Activated CD4-positive, alpha-beta T cell treated with anti-CD3 and anti-CD28 coated beads, Interleukin-2, amount 50 U/mL, for 16 hours (primary cell): ENCODE measurements at places on chromosomes 16 and 17.

GRCh38 chr16:27174007-27174406 is 29.3 kb upstream of the KDM8 start:
- DNase-seq: peak; percentile 67

DNA sequence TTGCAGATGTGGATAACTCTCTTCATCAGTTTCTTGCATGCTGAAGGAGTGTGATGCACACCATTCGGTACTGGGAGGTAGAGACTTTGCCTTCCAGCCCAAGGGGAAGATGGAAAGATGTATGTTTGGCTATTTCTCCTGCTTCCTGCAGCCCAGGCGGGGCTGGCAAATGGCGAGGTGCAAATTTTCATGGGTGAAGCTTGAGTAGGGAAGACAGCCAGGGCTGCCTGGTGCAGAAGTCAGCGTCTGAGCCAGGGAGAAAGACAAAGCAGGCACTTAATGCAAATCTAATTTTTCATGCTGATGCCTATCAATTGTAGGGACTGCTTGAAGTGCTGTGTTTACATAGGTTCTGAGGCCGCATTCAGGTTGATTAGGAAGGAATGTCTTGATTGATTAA is 384.7 kb upstream of the EEF2KMT start:
- DNase-seq: no peak

DNA sequence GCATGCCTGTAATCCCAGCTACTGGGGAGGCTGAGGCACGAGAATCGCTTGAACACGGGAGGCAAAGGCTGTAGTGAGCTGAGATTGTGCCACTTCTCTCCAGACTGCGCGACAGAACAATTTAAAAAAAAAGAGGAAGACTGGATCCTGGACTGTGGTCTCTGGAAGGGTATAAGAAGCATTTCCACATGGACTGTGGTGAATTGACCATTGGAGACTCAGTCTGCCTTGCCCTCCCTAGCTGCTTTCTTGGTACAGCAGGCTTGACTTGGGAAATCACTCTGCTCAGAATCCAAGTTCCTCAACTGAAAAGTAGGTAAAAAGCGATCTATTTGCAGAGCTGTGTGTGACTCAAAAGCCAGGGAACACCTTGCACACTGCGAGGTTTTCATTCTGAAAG is 1.0 kb upstream of the MGRN1 start:
- DNase-seq: no peak

DNA sequence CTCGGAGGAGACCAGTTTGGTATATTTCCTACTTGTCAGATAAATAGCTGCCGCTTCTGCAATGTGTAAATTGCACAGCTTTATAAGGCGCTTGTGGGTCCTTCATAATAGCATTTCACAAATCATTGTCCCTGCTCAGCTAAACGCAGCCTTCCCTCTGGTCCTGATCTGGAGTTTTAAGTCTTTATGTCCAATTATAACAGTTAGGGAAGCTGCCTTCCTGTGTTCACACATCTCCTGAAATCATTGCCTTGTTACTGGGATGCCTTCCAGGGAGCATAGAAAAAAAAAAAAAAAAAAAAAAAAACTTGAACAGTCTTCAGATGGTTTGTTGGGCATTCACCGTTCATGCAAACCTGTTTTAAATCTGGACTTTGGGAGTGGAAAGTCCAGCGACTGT is 342.0 kb downstream of the XYLT1 start:
- DNase-seq: no peak

DNA sequence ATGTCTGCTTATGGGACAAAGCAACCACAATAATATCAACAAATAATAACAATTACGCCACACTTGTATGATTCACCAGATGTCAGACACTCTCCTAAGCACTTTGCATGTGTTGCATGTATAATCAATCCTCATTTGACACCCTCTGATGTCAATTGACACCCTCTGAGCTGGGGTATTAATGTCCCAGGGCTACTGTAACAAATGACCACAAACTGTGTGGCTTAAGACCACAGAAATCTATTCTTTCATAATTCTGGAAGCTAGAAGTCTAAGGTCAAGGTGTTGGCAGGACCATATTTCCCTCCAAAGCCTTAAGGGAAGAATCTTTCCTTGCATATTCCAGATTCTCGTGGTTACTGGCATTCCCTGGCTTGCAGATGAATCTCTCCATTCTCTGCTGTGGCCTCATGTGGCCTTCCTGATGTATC is 112.7 kb downstream of the NPIPB5 start:
- DNase-seq: no peak

DNA sequence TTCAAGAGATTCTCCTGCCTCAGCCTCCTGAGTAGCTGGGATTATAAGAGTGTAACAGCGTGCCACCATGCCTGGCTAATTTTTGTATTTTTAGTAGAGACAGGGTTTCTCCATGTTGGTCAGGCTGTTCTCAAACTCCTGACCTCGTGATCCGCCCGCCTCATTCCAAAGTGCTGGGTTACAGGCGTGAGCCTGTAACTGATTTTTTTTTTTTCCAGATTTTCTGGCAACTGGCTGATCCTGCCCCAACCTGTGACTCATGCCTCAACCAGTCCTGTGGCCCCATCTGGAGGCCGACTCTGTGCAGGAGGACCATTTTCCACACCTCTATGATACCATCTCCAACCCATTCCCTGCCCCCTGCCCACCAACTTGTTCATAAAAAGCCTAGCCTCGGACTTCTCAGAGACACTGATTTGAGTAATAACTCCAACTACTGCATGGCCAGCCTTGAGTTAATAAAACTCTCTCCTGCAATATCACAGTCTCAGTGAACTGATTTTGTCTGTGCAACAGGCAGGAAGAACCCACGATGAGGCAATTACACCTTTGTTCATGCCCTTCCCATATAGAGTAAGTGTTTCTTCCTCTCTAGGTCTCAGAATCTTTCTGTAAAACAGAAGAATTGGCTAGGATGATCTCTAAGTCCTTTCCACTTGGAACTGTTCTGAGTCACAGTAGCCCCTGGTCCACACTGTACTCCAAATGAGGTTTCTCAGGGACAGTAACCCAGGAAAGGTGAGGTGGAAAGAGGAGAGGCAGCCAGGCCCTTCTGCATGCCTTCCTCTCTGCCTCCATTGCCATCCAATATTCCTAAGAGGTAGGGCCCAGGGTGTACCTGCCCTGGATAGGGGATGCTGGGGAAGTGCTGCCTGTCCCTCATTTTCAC is 8.8 kb upstream of the CNOT1 start:
- DNase-seq: no peak

GRCh38 chr17:40320756-40321523 is 12.0 kb downstream of the RARA start:
- DNase-seq: no peak

- DNase-seq: no peak
Observed at GRCh38 chr17:17582372-17582771, 9.1 kb downstream of the PEMT start.

- no peak for DNase-seq
Observed at GRCh38 chr17:72671016-72671415, 421.5 kb downstream of the SLC39A11 start.

DNA sequence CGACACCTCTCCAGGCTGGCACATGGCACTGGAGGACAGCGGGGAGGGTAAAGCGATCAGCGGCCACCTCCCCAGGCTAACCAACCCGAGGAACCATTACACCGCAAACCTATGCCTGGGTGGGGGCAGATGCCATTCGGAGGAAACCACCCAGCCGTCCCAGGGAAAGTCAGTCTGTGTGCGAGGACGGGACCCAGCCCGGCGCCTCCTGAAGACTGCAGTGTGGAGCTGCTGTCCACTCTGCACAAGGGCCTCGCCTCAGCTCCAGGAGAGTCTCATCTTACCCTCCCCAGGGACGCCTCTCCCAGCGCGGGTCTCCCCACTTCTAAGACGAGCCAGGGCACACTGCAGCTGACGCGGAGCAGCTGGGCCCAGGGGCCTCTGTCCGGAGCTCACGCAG is 8.0 kb downstream of the SLC38A10 start:
- no peak for DNase-seq

- DNase-seq: no peak
Observed at GRCh38 chr16:84575914-84576313, 42.0 kb downstream of the COTL1 start.

DNA sequence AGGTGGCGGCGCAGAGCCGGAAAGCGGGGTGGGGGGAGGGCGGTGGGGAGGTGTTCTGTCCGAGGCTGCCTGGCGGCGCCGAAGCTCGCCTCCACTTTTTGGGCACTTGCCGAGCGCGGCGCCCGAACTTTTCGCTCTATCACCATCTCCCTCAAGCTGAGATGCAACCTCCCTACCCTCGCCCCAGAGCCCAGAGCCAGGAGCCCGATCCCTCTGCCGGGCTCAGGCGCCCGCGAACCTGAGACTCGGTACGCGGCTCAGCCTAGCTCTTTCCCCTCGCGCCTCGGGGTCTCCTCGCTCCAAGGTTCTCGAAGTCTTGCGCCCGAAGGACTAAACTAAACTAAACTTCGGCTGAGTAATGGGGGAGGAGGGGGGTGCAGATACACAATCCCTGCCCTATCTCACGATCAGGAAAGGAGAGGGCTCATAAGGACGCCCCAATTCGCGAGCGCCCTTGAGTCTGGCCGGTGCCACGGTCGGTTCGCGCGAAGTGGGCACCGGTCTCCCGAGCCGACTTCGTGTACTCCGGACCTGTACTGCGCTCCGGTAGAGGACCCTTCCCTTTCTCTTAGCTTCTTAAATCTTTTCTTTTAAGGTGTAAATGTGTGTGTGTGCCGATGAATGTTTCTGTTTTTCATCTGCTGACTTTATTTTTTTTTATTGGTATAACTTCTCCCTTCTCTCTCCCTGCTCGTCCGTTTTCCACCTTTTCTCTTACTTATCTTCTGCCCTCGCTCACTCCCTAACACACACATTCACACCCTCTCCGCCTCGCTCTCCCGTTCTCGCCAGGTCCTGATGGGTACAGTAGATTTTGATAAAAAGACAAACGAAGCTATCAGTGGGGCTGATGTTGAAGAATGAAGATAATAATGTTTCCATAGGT is 1.9 kb upstream of the SALL1 start:
- no peak for DNase-seq

- DNase-seq: peak; percentile 58
Observed at GRCh38 chr16:20944861-20945574, 44.4 kb downstream of the LYRM1 start.

DNA sequence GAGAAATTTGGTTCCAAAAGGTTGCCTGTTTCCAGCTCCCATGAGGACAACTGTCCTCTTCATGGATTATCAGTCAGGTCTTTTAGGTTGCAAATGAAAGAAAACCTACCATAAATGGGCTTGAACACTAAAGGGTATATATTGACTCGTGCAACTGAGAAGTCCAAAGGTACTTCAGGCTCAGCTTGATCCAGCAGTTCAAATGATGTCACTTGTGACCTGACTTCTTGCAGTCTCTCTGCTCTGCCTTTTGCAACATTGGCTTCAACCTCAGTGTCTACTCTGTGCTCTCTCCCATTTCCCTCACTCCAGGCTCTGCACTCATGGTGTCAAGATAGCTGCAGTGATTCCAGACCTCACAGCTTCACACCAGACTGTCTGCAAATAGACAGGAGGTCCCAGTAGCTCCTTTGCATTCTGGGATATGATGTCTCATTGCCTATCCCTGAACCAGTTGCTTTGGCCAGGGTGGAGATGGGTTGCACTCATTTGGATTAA is 5.5 kb upstream of the CALB2 start:
- DNase-seq: no peak

DNA sequence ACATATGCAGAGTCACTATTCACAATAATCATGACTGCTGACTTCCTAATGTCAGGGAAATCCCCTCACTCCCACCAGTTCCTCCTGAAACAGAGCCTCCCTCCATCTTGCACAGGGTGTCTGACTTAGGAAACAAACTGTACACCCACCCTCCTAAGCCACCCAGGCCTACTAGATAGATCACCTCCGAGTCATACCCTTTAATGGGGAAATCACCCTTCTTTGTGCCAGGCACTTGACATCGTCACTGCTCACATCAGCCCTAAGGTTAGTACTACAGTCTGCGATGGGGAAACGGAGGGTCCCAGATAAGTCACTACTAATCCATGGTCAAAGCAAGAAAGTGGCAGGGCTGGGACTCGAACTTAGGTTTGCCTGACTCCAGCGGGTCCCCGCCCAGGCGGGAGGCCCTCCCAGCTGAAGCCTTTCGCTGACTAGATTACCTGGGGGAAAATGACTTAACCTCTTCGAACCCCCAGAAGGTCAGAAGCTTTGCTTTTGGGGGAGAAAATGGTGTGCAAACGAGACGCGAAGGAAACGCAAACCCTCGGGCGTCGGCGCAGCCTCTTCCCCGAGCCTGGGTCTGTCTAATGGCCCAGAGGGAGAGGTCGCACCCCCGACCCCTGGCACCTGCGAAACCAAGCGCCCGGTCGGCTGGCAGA is 3.4 kb upstream of the MLLT6 start:
- DNase-seq: peak; percentile 87

DNA sequence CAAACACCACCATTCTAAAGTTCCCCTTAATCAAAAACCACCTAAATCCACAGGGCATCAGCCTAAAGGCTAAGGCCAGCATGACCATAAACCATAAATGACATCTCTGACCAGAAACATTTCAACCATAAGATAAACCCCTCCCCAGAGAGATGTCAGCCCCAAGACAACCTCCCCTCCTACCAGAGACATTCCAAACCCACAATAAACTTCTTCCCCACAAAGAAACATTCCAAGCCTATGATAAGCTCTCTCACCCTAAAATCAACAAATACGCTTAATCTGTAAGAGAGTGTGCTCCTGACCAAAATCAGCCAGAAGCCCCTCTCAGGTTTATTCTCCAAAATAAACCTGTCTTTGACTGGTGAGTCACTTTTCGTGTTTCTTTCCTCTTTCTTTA is 54.8 kb downstream of the SLFN5 start:
- DNase-seq: no peak

GRCh38 chr16:50449800-50450199 is 81.0 kb upstream of the BRD7 start:
- DNase-seq: no peak

DNA sequence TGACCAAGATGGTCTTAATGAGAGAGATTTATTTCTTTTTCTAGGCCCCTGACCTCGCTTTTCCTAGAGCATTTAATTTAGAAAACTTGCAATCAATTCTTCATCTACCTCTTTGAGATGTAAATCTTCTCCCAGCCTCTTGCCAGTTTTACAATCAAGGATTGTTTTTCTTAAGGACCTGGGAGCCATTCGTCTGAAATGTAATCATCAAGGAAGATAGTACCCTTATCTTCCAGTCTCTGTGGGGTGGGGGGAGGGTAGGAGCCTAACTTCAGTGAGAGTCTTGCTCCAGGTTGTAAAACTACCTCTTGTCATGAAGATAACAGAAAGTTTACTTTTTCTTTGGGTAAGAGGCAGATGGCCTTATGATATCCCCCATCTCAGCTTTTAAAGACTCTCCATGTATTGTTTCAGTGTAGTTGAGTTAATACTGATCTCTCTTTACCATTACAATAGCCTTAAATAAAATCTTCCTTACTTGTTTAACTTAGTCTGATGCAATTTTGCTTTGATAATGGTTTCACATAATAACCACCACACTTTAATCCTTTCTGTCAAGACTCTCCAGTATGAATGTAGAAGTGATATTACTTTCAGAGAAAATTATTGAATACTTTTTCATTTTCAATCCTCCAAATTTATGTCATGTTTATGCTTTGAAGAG is 110.2 kb upstream of the CPHXL start:
- DNase-seq: no peak
